ENCODE measurements at places on chromosomes 5 and 9.
A peak's percentile ranks its signal among the peaks of the same experiment; 100 is the strongest.

- no peak for DNase-seq
Observed at GRCh38 chr5:138159666-138160065, 18.8 kb downstream of the BRD8 start.

GRCh38 chr5:109239456-109239855 lies 170.3 kb downstream of the PJA2 start:
- no peak for DNase-seq

DNA sequence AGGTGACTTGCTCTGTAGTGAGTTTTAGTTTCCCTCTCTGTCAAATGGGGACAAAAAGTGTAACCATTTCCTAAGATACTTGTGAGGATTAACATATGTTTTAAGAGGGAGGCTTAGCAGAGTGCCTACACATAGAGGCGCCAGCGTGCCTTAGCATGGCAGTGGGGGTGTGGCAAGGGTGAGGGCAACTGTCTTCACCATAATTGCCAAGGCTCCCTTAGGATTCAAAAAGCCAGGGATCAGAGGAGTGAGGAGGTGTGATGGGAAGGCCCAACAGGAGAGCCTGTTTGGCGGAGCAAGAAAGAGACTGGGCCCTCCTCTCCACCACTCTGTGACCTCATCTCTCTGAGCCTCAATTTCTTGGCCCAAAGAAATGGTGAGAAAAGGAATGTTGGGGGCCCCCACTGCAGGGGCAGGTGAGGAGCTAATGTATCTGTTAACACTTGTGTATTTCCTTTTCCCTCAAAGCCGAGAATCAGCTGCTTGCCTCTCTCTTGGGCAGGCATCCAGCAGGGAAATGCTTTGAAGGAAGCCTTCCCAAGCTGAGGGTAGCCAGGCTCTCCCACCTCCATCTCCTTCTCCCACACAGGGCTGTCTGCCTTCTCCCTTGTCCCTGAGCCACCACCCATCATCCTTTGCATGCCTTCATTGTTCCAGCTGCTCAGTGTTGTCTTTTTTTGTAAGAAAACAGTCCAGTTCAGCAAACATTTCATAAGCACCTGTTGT lies 76.0 kb downstream of the DAB2IP start:
- no peak for DNase-seq

- DNase-seq, result no peak
Observed at GRCh38 chr9:68651280-68651893, 53.7 kb upstream of the PIP5K1B start.

- no peak for DNase-seq
Observed at GRCh38 chr9:36935768-36936497, 98.1 kb downstream of the PAX5 start.

DNA sequence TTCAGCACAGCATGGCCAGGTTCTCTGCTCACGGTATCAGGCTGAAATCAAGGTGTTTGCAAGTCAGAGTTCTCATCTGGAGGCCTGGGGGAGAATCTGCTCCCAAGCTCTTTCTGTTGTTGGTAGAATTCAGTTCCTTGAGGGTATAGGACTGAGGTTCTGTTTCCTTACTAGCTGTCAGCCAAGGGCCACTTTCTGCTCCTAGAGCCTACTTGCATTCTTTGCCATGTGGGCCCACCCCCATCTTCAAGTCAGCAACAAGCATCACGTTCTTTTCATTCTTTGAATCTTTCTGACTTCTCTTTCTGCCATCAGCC lies 7.4 kb upstream of the CDC42SE2 start:
- DNase-seq, result no peak

- no peak for DNase-seq
Observed at GRCh38 chr5:97601651-97602050, 418.6 kb upstream of the RIOK2 start.

DNA sequence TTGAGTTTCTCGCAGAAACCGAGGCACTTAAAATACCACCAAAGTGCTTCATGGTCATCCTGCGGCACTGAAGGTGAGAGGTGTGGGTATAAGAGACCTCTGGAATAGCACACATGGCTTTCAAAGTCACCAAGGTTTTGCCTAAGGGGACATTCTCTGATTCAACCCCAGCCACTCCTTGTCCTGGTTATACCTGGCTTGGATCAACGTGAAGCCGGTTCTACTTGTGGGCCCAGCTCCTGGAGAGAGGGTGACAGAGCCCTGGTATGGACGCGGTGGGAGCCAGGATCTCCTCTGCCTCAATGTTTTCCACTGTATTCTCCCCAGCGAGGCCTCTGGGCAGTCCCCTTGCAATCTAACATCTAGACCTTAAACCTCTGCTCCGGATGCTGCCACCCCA lies 132.0 kb downstream of the FSTL4 start:
- DNase-seq, result no peak

GRCh38 chr5:74257645-74258313 lies 382.7 kb downstream of the ENC1 start:
- DNase-seq, result no peak

- DNase-seq, result no peak
Observed at GRCh38 chr5:119458911-119459632, 6.8 kb downstream of the HSD17B4 start.

GRCh38 chr9:2018162-2018643 lies 3.1 kb downstream of the SMARCA2 start:
- no peak for DNase-seq

GRCh38 chr5:133928587-133929393 lies 39.6 kb downstream of the C5orf15 start:
- no peak for DNase-seq

- no peak for DNase-seq
Observed at GRCh38 chr9:110116543-110116885, 91.4 kb downstream of the C9orf152 start.

- no peak for DNase-seq
Observed at GRCh38 chr5:75243510-75243909, 6.8 kb upstream of the ANKRD31 start.

DNA sequence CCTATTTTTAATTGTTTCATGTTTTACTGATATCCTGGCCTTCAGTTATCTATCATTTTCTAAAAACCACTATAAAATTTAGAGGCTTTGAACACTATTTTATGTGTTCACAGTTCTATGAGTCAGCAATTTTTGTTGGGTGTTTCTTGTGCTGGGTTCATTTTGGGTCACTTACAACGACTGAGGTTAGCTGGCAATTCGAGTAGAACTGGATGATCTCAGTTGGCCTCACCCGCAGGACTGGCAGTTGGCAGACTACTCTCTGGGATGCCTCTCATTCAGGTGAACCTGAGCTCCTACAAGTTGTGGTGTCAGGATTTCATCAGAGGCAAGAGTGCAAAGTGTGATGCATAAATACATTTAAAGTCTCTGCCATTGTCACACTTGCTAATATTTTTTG lies 151.0 kb upstream of the PAPPA start:
- DNase-seq, result no peak

DNA sequence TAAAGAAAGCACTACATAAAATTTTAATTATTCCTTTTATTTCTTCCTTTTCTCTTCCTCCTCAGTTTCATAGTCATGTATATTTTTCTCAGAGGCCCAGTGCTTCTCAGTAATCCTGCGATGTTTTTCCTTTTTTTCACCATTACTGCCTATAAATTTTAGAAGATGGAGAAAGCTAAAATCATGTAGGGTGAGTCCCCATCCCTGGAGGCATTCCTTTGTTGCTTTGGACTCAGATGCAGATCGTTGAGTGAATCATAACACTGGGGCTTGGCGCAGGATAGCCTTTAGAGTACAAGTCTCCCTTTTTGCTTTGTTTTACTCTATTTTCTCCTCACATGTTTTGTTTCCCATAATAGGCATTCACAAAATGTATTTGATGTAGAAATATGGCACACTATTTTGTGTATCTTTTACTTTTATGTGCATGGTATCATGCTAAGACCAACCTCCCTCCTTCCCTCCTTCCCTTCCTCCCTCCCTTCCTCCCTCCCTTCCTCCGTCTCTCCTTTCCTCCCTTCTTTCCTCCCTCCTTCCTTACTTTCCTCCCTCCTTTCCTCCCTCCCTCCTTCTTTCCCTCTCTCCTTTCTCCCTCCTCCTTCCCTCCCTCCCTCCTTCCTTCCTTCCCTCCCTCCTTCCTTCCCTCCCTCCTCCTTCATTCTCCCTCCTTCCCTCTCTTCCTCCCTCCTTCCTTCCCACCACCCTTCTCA lies 72.4 kb downstream of the NUDT12 start:
- no peak for DNase-seq

DNA sequence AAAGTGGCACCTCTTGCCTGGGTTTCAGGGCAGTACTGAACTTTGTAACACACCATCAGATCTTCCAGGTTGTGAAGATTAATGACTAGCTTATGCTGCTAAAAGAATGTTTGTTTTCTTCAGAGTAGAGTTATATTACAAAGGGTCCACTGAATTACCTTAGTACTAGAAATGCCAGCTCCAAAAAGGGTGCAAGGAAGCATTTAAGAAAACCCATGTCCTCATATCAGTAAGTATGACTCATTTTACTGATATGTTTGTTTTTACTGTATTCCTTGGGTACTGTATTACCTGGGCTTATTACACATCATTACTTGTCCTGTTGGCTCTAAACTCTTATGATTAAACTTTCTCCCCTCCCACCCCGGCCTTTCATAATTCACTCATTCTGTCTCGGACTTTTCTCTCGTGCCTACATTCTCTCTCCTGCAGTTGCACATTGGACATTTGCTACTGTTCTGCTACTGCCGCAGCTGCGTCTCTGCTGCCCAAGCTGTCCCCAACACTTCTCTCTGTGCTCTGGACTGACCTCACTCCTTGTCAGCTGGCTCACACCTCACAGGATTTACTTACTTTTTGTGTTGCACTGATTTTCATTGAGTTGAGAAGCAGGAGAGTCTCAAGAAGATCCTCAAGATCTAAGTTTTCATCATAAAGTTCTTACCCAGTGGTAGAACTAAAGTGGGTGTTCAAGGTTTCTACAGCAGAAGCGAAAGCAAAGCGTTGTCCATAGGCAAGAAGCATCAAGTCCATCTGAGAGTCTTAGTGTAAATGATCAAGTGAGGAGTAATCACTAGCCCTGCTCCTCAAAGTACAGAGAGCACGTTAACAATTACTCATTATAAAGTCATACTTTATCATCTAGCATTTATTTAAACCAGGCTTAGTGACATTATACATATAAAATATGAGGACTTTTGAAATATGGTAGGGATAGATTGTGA lies 53.2 kb upstream of the C9orf72 start:
- DNase-seq, result no peak

DNA sequence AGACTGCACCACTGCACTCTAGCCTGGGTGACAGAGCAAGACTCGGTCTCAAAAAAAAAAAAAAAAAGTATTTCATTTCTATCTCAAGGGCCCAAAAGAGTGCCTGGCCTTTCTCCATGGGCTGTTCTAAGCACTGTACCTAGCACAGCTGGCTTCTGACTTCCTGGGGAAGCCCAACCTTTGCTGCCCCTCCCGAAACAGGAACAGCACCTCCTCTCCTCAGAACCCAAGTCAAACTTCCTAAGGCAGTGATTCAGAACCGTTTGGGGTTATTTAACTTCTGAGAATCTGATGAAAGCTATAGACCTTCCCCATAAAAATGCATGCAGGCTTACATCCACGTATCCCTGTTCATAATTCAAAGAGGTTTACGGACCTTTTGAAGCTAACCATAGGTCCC lies 57.8 kb downstream of the NRG2 start:
- no peak for DNase-seq

GRCh38 chr5:176454724-176455394 lies 6.7 kb downstream of the FAF2 start:
- DNase-seq, result no peak

- DNase-seq, result no peak
Observed at GRCh38 chr5:57529864-57530263, 47.3 kb upstream of the ACTBL2 start.

- DNase-seq, result peak; percentile 23
Observed at GRCh38 chr9:116737152-116737546, 50.0 kb downstream of the TRIM32 start.

- DNase-seq, result no peak
Observed at GRCh38 chr9:121861501-121862180, 210.2 kb downstream of the DAB2IP start.

GRCh38 chr5:114649878-114650277 lies 288.0 kb downstream of the KCNN2 start:
- no peak for DNase-seq

DNA sequence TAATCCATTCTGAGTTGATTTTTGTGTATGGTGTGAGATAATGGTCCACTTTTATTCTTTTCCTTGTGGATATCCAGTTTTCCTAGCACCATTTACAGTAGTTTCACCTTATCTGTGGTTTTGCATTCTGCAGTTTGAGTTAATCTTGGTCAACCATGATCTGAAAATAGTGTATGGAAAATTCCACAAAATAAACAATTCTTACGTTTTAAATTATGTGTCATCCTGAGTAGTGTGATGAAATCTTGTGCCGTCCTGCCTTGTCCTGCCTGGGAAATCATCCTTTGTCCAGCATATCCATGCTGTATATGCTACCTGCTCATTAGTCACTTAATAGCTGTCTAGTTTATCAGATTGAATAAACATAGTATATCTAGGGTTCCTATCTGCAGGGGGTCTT lies 42.1 kb downstream of the CDC42SE2 start:
- no peak for DNase-seq

DNA sequence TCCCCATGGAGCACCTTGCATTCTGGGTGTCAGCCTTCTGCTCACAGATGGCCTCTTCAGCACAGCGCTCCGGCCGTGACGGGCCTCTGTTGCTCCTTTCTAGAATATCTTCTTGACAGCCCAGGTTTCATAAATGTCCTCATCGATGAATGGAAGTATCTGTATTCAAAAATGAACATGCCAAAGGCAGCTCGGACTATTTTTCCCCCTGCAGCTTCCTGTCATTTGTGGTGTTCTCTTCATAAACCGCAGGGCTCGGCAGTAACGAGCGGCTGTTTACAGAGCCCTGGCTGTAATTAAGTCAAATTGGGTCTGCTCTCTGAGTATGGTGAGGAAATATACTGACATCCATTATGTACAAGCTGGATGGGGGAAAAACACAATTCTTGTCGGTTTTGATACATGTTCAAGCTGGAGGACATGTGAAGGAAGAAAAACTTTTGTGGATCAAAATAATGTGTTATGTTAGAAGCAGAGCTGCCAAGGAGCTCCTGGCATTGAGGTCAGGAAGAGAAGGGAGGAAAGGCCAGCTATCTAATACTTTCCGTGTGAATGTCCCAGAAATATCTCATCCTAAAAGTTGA lies 154.1 kb upstream of the CD180 start:
- no peak for DNase-seq

GRCh38 chr9:87796196-87796595 lies 70.3 kb downstream of the CTSL start:
- no peak for DNase-seq

DNA sequence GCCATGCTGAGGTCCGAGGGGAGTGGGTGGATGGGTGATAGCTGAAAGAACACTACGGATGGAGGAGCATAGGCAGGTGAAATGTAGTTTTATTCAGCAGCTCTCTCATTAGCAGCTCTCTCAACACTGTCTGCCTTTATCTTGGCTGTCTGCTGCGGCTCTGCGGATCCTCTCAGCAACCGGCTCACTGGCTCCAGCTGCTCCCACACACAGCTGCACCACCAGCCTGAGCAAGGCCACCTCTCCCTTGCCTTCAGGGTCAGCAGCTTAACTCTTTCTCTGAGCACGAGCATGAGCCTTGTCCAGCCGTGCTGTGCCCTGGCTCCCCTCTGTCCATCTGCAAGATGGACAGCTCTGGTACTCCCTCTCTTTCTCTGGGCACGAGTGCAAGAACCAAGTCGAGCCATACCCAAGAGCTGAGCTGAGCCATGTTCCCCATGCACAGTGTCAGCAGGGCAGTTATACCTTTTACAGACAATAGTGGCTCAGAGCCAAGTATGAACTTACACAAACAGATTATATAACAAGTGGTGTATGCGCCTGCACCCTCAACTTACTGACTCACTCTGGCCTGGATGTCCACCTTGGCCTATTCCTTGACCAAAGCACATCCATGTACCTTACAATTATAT lies 108.5 kb downstream of the MACIR start:
- no peak for DNase-seq

- no peak for DNase-seq
Observed at GRCh38 chr5:27315363-27316270, 277.2 kb upstream of the CDH9 start.

- peak; percentile 55 for DNase-seq
Observed at GRCh38 chr5:176542135-176542595, 5.0 kb upstream of the RNF44 start.

Data from activated T-cell treated with anti-CD3 and anti-CD28 coated beads for 1 hour (primary cell).